Neural crest cell (in vitro differentiated cells): ENCODE measurements at places on chromosomes 3 and 15. TPM values are rescaled to one million over a fixed set of nuclear protein-coding genes. Genes with fewer than 3 reads are reported as not detected.

DNA sequence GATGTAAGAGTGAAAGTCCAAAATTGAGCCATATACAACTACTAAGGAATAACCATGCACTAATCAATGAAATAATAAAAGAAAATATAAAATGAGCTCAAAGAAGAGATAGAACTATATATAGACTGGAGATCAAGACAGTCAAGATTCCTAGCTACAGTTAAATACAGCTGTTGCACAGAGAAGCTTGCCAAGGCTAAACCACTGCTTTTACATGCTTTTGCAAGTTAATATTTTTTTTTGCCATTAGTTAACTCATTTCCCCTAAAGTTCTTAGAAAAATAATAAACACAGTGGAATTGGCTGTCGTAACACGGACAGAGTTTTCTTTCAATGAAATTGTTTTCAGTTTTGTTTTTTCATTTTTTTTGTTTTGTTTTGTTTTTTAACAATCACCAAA is 123.0 kb downstream of the VGLL3 start:
- no peak for DNase-seq

DNA sequence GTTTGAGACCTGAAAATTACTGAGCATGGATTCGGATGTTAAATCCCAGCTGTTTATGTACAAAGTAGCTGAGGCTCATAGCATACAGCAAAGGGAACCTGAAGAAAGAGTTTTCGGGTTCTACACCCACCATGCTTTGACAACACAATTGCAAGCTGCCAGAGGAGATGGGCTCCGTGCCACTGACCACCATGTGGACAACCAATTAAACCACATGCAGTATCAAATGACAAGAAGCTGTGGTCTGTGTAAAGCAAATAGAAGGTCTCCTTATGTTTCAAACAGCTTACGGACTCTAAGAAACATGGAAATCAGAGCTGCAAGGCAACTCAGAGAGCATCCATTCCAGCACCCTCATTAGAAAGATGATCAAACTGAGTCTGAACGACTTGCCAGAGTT is 12.9 kb downstream of the GABRB3 start:
- DNase-seq: no peak

Gene TRPC1
- 13.3 and 14.8 TPM in 2 replicates for total RNA-seq

Gene ISLR
- total RNA-seq: 1.5 and 2.6 TPM in 2 replicates

Gene KNG1
- total RNA-seq: not detected in 2 replicates

Gene ANKRD63
- total RNA-seq: not detected in 2 replicates

Gene ZBED2
- total RNA-seq: not detected in 2 replicates

Gene GCNT3
- not detected in 2 replicates for total RNA-seq
